ENCODE measurements at places on chromosomes 4 and X.

GRCh38 chr4:142959173-142959572 lies 113.1 kb upstream of the INPP4B start:
- no peak for DNase-seq

DNA sequence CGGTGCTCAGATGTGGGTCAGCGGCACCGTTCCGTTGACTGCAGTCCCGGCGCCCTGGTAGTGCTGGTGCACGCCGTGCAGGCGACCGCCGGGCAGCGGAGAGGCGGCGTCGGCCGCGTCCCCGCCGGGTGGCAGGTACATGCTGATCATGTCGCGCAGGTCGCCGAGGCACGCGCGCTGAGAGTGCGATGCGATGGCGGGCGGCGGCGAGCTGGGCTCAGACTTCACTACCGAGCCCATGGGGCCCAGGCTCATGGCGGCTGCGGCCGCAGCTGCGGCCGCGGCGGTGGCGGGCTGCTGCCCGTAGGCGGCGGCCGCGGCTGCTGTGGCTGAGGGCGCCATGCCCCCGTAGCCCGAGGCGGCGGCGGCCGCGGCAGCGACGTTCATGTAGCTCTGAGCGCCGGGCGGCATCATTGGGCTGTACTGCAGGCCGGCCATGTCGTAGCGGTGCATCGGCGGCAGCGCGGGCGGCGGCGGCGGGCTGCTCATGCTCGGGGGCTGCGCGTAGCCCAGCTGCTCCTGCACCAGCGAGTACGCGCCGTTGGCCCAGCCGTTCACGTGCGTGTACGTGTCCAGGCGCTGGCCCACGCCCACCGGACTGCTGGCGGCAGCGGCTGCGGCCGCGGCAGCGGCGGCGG lies 1.0 kb downstream of the SOX3 start:
- no peak for DNase-seq

DNA sequence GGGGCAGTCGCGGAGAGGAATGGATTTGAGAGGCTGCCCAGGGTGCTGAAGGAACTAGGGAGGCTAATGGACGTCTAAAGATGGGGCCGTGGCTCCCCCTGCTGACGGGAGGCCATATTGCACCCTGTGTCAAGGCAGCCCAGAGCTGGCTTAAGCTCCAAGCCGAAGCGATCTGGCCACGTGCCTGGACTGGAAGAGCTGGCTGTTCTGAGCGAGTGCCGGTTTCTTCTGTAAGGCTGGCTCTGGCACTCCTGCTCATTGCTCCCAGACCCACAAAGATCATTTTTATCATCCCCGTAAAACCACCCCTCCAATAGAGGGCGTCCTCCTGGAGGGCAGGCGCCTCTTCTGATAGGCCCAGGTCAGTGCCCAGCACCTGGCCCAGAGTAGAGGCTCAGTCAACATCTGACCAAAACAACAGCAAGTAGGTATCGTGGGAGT lies 5.6 kb downstream of the PNCK start:
- DNase-seq: peak; percentile 67

- DNase-seq: no peak
Measured at GRCh38 chrX:24876530-24877287, 139.1 kb downstream of the ARX start.

GRCh38 chr4:131499141-131499873 lies 1649.8 kb upstream of the PCDH10 start:
- DNase-seq: no peak

DNA sequence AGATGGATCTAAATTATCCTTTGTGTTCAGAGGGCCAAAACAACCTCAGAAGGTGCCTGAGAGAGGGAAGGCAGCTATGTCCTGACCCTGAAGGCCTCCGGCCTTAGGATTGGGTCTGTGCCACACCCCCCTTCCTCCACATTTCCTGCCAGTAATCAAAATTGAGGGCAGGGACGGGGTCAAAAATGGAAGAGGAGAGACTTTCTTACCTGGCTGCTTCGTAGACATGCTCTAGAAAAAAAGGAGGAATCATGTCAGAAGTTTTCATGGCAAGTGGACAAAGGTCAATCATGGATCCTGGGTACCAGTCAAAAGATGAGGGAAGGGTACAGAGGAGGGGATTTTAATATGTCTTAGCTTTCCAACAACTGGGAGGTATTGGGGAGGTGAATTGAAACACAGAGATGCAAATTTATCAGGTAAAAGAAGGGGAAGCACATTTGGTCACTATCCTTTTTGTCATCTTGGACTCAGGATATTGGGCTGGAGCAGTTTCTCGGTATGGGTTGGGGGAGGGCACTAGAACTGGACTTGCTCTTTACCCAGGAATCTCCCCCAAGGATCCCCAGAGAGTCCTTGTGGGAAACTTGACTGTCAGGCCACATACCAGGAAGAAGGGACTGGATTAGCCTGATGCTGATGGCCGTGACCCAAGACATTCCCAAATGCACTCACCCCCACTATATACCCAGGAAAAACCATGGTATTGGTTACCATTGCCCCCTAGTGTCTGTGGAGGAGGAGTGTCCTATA lies 17.1 kb downstream of the VSIG4 start:
- DNase-seq: no peak

DNA sequence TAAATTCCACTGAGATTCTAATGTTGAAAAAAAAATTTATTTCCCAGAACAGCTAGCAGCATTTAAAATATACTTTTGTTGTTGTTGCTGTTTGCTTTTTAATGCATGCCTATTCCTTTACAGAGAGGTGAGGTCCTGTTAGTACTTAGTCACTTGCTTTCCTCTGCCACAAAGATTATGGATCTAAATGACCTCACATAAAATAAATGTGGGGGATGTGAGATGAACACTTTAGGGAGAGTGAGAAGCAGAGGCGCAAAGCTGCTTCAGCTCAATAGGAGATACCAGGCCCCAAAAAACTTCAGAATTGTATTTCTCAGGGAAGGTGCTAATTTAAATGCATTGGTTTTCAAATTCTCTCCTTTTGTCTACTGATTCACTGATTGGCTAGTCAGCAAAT lies 4.0 kb downstream of the LDB2 start:
- DNase-seq: no peak

DNA sequence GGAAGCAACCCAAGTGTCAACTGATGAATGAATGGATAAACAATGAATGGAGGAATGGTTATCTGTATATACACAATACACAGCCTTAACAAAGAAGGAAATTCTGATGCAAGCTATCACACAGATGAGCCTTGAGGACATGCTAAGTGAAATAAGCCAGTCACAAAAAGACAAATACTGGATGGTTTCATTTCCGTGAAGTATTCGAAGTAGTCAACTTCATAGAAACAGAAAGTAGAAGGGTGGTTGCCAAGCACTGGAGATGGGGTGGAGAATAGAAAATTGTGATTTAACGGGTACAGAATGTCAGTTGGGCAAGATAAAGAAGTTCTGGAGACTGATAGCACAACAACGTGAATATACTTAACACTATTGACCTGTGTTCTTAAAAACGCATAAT lies 28.2 kb downstream of the CENPU start:
- DNase-seq: no peak

GRCh38 chr4:138409670-138410069 lies 167.5 kb upstream of the SLC7A11 start:
- no peak for DNase-seq

DNA sequence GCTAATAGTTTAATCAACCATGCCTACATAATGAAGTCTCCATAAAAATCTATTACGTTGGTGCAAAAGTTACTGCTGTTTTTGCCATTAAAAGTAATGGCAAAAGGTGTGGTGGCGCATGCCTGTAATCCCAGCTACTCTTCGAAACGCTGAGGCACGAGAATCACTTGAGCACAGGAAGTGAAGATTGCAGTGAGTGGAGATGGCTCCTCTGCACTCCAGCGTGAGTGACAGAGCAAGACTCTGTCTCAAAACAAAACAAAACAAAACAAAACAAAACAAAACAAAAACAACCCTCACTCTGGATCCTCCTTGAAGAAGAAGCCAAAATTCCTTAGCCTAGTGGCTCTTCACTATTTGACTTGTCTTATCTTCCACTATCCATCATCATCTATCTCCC lies 78.0 kb downstream of the MSN start:
- no peak for DNase-seq

DNA sequence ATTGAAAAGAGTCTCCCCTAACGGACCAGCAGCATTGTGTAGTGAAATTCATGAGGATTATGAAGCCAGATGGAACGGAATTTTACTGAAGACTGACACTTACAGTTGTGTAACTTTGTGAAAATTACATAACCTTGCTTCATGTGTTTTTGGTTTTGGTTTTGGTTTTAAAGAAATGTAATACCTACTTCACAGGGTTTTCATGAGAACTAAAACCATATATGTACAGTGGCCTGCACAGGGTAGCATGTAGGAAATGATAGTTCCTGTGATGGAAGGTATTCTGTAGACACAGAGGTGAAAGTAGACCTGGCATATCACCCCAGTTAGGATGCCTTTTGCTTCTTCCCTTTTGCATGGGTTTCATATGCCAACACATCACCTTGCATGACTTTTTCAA lies 247.0 kb downstream of the BANK1 start:
- no peak for DNase-seq

- no peak for DNase-seq
Measured at GRCh38 chr4:8710416-8710815, 117.9 kb downstream of the CPZ start.

GRCh38 chrX:12139934-12140611 lies 1.8 kb downstream of the FRMPD4 start:
- no peak for DNase-seq

DNA sequence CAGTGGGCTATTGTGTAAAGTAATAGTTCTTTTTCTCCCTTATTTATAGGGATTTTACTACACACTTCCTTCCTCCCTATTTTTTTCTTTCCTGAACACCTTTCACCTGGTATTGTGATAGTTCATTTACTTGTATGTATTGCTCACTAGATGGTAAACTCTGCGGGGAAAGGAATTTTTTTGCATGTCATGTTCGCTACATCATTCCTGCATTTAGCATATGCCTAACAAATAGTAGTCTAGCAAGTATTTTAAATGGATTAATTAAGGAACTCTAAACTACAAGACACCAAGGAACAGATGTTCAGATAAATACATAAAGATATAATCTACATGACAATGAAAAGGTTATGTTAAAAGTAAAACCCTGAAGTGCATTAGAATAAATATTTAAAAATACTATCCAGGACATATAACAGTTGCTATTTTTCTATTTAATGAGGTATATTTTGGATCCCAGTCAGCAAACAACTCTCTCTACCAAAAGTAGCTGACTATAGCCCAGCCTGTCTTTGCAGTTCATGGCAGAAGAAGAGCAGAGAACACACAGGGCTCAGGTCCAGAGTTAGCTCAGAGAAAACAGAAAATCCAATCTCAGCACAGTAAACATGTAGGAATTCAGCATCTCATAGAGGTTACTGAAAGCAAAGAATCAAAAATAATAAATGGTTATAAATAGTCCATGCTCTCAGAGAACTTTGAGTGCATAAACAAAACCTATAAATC lies 87.8 kb downstream of the PACRGL start:
- DNase-seq: no peak

DNA sequence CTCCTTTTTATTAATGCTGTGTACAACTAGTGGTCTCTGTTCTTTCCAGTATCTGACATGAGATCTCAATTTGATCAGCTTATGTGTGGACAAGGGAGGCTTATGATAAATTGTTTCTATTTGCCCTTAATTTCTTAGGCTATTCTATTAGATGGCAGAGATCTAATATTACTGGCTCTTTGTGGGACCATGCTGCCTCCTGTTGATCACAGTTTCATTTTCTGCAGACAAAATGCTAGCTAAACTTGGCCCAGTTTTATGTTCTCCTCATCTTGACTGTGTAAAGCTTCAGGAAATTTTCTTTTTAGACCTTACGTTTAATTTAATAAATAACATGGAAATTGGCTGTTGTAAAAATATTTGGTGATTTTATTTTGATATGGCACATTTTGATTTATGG lies 627.1 kb upstream of the AADAT start:
- no peak for DNase-seq

DNA sequence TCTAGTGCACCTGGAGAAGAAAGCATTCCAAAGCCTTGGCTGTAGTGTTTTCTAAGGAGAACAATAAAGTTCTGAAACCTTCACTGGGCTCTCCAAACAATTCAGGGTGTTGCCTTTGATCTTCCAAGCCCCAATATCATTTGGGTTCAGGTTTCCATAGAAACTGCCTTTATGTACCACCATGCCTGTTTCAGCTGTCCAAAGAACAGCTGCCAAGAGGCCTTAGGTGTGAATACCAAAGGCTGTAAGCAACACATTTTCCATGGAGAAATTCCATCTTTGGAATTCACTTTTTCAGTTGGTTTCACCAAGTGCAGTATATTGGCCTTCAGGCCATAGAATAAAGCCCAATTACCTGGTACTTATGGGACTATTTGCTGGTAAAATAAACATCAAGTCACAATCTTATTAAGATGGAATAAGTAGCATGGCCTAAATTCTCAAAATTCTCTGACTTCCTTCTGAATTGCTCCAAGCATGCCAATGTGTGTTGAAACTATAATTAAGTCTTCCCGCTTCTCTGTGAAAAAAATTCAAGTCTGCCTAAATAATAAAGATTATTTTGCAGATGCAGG lies 61.9 kb downstream of the COX18 start:
- no peak for DNase-seq

DNA sequence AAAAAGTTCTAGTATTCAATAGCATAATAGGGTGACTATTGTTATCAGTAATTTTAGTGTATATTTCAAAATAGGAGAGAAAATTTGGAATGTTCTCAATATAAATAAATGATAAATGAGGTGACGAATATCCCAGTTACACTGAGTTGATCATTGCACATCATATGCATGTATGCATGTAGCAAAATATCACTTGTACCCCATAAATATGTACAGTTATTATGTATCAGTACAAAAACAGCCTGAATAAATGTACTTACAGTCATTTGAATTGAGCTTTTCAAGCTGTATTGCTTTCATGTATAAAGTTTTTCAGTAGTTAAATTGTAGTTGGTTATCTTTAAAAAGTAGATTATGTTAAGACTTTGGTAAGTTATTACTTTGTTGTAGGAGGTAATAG lies 12.6 kb downstream of the CISD2 start:
- no peak for DNase-seq

DNA sequence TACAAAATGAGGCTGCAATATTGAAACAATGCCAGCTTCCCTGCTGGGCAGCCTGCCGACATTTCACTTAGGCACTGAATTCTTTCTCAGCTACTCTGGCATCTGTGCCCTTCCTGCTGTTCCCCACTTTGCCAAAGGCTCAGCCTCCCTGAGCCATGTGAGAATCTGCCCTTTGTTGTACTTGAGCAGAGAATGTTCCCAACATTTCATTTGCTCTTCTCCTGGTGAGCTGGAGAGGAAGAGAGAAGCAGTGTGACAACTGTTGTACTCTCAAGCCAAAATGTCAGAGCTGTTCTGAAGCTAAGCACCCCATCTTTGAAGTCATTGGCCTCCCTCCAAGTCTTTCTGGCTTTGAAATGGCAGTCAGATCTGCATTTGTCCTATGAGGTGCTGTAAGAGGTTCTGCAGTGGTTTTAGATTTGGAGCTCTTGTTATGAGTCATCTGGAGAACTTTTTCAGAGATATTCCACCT lies 32.5 kb downstream of the LANCL3 start:
- DNase-seq: no peak

DNA sequence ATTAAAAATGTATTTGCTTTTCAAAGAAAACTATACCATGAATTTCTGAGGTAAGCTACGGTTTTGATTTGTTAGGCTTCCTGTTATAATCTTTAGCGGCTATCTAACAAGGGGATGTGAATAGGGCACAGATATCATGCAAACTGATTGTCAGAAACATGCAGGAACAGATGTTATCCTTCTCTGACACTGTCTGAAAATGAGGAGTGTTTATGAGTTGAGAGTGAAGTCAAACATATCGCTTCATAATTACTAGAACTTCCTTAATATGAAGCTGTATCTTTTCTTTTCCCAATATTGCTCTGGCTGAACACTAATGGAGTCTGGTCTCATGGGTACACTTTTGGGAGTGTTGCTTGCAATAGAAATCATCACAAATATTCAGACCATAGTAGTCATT lies 16.3 kb upstream of the SULT1B1 start:
- DNase-seq: no peak

GRCh38 chr4:14790494-14790893 lies 211.8 kb upstream of the CPEB2 start:
- DNase-seq: no peak

Data from activated T-cell treated with anti-CD3 and anti-CD28 coated beads for 1 hour (primary cell).